Tibial nerve (tissue), 4 donors: ENCODE measurements at places on chromosomes 1 and 21.
A peak's percentile ranks its signal among the peaks of the same experiment; 100 is the strongest.

GRCh38 chr1:116806245-116806644 is 52.0 kb downstream of the CD2 start:
- no peak for DNase-seq
- no peaks in the 10 kb centered on the region for H3K36me3 ChIP-seq
- no peak overlapping the region for H3K4me3 ChIP-seq
- H3K4me1 ChIP-seq = no peaks in the 10 kb centered on the region

- H3K36me3 ChIP-seq = no peaks in the 10 kb centered on the region
- no peak for DNase-seq
- H3K4me1 ChIP-seq = no peaks in the 10 kb centered on the region
- H3K27me3 ChIP-seq = no peaks in the 10 kb centered on the region
- H3K4me3 ChIP-seq = no peak overlapping the region
- no peak overlapping the region for H3K27ac ChIP-seq
These were observed 35.8 kb upstream of the CCN1 start for GRCh38 chr1:85544689-85545215.

GRCh38 chr1:43446388-43446740 is 7.4 kb downstream of the HYI start:
- H3K4me1 ChIP-seq = no peaks in the 10 kb centered on the region
- H3K27ac ChIP-seq = no peak overlapping the region
- no peak for DNase-seq
- H3K4me3 ChIP-seq = no peak overlapping the region
- no peaks in the 10 kb centered on the region for H3K27me3 ChIP-seq
- H3K36me3 ChIP-seq = peaks cover 8% of the 10 kb centered on the region

- DNase-seq = no peak
- H3K27me3 ChIP-seq = no peaks in the 10 kb centered on the region
- no peaks in the 10 kb centered on the region for H3K4me1 ChIP-seq
- no peaks in the 10 kb centered on the region for H3K36me3 ChIP-seq
- no peak overlapping the region for H3K4me3 ChIP-seq
These were observed 190.8 kb downstream of the MATN1 start for GRCh38 chr1:30532621-30533020.

DNA sequence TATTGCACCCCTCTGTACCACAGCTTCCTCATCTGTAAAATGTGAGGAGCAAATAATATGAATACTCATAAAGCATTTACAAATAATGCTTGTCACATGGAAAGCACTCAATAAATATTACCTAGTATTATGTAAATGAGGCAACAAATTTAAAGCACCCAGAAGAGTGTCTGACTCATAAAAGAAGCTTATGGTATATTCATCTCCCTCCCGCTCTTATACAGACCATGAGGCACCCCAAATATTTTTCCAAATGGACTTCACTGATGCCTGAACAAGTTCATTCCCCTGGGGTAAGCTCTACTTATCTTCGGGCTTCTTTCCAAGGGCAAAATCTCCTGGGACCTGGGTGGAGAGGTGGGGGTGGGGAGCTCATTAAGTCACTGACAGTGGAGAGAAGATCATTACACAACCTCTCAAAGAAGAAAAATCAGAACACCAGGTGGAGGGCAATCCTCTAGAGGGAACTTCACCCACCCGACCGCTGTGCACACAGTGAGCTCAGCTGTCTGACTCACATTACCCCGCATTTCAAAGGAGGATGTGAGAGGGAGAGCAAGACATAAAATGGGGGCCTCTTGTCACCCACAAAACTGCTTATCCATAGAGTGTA is 166.2 kb downstream of the ASTN1 start:
- no peak for DNase-seq
- no peaks in the 10 kb centered on the region for H3K36me3 ChIP-seq
- no peak overlapping the region for H3K4me3 ChIP-seq
- H3K27ac ChIP-seq = no peak overlapping the region
- no peaks in the 10 kb centered on the region for H3K27me3 ChIP-seq
- no peaks in the 10 kb centered on the region for H3K4me1 ChIP-seq

DNA sequence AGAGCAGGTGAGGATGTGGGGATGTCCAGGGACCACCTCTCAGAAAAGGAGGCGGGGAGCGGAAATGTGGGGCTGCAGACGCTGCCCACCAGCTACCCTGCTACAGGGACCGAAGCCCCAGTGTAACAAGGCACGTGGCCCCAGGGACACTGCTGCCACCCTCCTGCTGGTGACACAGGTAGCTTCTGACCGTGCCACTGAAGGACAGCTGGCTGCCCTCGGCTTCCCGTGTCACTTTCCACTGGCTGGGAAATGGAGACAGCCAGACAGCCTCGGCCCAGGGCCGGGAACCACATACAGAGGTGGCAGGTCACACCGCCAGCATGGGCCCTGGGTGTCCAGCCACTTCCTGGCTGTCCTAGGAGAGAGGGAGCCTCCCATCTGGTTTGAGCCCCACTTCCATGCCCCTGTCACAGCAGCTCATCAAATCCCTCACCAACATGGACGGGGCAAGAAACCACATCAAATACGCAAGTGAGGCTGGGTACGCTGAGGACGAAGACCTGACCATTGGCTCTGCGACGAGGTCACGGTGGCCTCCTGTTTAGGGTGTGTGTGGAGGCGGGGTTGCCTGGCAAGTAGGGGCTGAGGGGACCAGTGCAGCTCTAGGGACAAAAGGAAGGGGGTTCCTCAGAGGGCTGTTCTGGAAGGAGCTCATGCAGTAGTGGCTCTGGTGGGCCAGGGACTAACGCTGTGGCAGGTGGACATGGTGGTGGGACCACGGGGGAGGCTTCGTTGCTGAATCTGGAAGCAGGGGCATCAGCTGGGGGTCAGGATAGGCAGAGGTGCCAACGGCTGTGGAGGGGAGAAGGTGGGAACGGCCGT is 5.0 kb downstream of the PEX10 start:
- DNase-seq = no peak
- no peak overlapping the region for H3K4me3 ChIP-seq
- peaks cover 18% of the 10 kb centered on the region for H3K4me1 ChIP-seq
- H3K36me3 ChIP-seq = peaks cover 20% of the 10 kb centered on the region

GRCh38 chr1:206521127-206521526 is 13.8 kb downstream of the RASSF5 start:
- no peak for DNase-seq
- H3K27me3 ChIP-seq = no peaks in the 10 kb centered on the region
- no peak overlapping the region for H3K27ac ChIP-seq
- H3K36me3 ChIP-seq = no peaks in the 10 kb centered on the region
- H3K4me3 ChIP-seq = no peak overlapping the region

DNA sequence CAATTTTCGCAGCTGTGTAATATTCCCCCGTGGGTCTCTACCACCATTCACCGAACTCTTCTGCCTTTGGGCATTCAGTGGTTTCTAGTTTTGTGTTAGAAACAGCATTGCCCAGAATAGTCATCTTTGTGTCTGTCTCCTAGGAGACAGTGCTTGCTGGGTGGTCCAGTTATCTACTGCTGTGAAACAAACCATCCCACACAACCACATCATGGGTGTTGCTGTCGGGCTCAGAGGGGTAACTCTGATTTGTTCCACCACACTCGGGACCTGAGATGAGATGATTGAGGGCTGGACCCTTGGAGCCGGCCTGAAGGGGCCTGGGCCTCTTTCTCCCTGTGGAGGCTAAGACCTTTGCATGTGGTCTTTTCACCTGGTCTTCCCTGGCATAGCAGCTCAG is 427.2 kb upstream of the VAMP3 start:
- no peak for DNase-seq
- H3K4me1 ChIP-seq = no peaks in the 10 kb centered on the region
- H3K27ac ChIP-seq = no peak overlapping the region
- H3K4me3 ChIP-seq = no peak overlapping the region
- no peaks in the 10 kb centered on the region for H3K27me3 ChIP-seq
- no peaks in the 10 kb centered on the region for H3K36me3 ChIP-seq

GRCh38 chr1:149846042-149846441 is 53.3 kb upstream of the BOLA1 start:
- H3K36me3 ChIP-seq = no peaks in the 10 kb centered on the region
- H3K27me3 ChIP-seq = no peaks in the 10 kb centered on the region
- peaks cover 47% of the 10 kb centered on the region for H3K4me1 ChIP-seq
- no peak overlapping the region for H3K4me3 ChIP-seq
- no peak overlapping the region for H3K27ac ChIP-seq

- H3K27ac ChIP-seq = no peak overlapping the region
- no peaks in the 10 kb centered on the region for H3K36me3 ChIP-seq
- no peaks in the 10 kb centered on the region for H3K27me3 ChIP-seq
- H3K4me3 ChIP-seq = no peak overlapping the region
These were observed 66.2 kb downstream of the MRPL39 start for GRCh38 chr21:25541042-25541441.

DNA sequence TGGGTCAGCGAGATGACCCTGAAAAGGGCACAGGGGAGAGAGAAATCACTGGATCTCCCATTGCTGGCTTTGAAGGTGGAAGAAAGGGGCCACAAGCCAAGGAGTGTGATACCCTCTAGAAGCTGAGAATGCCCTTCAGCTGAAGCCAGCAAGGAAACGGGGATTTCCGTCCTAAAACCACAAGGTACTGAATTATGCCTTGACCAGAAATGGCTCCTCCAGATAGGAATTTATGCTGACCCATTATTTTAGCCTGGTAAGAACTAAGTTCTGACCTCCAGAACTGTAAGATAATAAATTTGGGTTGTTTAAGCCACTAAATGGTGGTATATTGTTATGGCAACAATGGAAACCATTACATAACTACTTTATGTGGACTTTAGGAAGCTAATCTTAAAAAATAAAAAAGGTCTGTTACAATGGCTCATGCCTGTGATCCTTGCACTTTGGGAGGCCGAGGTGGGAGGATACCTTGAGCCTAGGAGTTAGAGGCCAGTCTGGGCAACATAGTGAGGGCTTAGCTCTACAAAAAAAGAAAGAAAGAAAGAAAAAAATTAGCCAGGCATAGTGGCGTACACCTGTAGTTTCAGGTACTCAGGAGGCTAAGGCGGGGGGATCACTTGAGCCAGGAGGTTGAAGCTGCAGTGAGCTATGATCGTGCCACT is 3.6 kb upstream of the H6PD start:
- no peak overlapping the region for H3K27ac ChIP-seq
- no peak for DNase-seq
- no peaks in the 10 kb centered on the region for H3K27me3 ChIP-seq

- no peak overlapping the region for H3K27ac ChIP-seq
- no peaks in the 10 kb centered on the region for H3K36me3 ChIP-seq
- no peaks in the 10 kb centered on the region for H3K4me1 ChIP-seq
- H3K27me3 ChIP-seq = no peaks in the 10 kb centered on the region
- no peak for DNase-seq
These were observed 89.1 kb upstream of the IVNS1ABP start for GRCh38 chr1:185406006-185406690.

GRCh38 chr21:39681257-39681656 is 63.7 kb upstream of the IGSF5 start:
- no peak for DNase-seq
- no peaks in the 10 kb centered on the region for H3K36me3 ChIP-seq
- H3K4me1 ChIP-seq = no peaks in the 10 kb centered on the region
- no peak overlapping the region for H3K27ac ChIP-seq
- no peak overlapping the region for H3K4me3 ChIP-seq

DNA sequence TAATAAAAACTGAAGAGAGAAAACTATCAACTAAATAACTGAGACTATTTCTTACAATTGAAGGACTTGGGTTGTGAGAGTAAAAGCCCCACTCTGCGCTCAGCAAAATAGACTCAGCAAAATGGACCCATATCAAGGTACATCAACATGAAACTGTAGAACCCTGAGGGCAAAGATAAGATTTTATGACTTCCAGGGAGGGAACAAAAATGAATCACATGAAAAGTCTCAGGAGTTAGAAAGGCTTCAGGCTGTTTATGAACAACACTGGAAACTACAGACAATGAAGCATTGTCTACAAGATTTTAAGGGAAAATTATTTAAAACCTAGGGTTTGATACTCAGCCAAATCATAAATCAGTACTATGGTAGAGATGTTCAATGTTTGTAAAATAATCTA is 434.3 kb downstream of the PTPRC start:
- H3K4me1 ChIP-seq = no peaks in the 10 kb centered on the region
- DNase-seq = no peak
- no peak overlapping the region for H3K4me3 ChIP-seq
- H3K36me3 ChIP-seq = no peaks in the 10 kb centered on the region
- no peaks in the 10 kb centered on the region for H3K27me3 ChIP-seq

DNA sequence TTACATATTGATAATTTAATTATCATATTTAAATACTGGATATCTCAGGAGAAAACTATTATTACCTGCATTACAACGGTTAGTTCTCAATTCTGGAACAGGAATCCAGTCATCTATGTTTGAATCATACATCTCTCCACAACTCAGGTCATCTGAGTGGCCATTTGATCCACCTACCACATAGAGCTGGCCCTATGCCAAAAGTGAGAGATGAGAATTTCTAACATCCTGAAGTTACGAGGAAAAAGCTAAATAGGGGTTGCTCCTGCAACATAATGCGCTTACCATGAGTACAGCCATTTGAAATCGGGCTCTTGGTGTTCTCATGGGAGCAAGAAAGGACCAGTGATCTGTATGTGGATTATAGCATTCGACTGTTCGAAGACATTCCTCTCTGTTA is 16.9 kb downstream of the IVNS1ABP start:
- H3K27me3 ChIP-seq = no peaks in the 10 kb centered on the region
- H3K27ac ChIP-seq = no peak overlapping the region
- H3K4me1 ChIP-seq = no peaks in the 10 kb centered on the region
- DNase-seq = no peak
- H3K4me3 ChIP-seq = no peak overlapping the region

DNA sequence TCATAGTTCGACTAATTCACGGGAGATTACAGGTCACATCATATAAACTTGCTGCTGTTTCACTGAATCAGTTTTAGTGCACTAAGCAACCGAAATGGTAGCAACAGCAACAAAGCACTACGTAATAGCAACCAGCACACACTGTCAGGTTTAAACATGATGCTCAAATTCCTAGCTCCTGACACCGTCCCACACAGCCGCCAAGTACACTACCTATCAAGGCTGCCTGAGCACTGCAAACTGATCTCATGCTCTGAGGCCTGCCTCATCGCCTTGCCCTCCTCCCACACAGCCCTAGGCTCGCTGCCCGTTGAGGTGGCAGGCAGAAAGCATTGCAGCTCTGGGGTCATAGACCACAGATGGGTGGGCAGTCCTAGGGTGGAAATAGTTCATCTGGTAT is 12.4 kb downstream of the LAMC2 start:
- H3K4me3 ChIP-seq = no peak overlapping the region
- DNase-seq = no peak
- no peaks in the 10 kb centered on the region for H3K27me3 ChIP-seq
- no peak overlapping the region for H3K27ac ChIP-seq

GRCh38 chr1:89906088-89906487 is 85.3 kb downstream of the LRRC8D start:
- H3K4me3 ChIP-seq = no peak overlapping the region
- no peak for DNase-seq
- peaks cover 17% of the 10 kb centered on the region for H3K4me1 ChIP-seq

GRCh38 chr1:3155056-3155925 is 86.3 kb downstream of the PRDM16 start:
- peaks cover 6% of the 10 kb centered on the region for H3K4me1 ChIP-seq
- no peaks in the 10 kb centered on the region for H3K36me3 ChIP-seq
- no peak for DNase-seq
- peak overlapping the region; percentile 9 for H3K4me3 ChIP-seq

- no peak for DNase-seq
- H3K4me1 ChIP-seq = no peaks in the 10 kb centered on the region
- no peak overlapping the region for H3K27ac ChIP-seq
- H3K4me3 ChIP-seq = no peak overlapping the region
- no peaks in the 10 kb centered on the region for H3K27me3 ChIP-seq
These were observed 124.5 kb downstream of the DNM3 start for GRCh38 chr1:171965777-171966176.

- no peak overlapping the region for H3K4me3 ChIP-seq
- no peaks in the 10 kb centered on the region for H3K4me1 ChIP-seq
- H3K36me3 ChIP-seq = peaks cover 4% of the 10 kb centered on the region
- no peaks in the 10 kb centered on the region for H3K27me3 ChIP-seq
These were observed 28.3 kb downstream of the GPR157 start for GRCh38 chr1:9100471-9101043.

GRCh38 chr1:154951901-154952657 is 3.8 kb downstream of the PBXIP1 start:
- H3K27me3 ChIP-seq = no peaks in the 10 kb centered on the region
- H3K4me3 ChIP-seq = no peak overlapping the region
- peaks cover 42% of the 10 kb centered on the region for H3K36me3 ChIP-seq
